Spleen (tissue), 13 donors: ENCODE measurements at places on chromosomes 16 and 17. TPM values are rescaled to one million over a fixed set of nuclear protein-coding genes. Genes with fewer than 3 reads are reported as not detected.
A peak's percentile ranks its signal among the peaks of the same experiment; 100 is the strongest.

KIF19 gene
- 13.3 TPM for polyA plus RNA-seq

NPIPB13 gene
- polyA plus RNA-seq, result 7.8 TPM

DNA sequence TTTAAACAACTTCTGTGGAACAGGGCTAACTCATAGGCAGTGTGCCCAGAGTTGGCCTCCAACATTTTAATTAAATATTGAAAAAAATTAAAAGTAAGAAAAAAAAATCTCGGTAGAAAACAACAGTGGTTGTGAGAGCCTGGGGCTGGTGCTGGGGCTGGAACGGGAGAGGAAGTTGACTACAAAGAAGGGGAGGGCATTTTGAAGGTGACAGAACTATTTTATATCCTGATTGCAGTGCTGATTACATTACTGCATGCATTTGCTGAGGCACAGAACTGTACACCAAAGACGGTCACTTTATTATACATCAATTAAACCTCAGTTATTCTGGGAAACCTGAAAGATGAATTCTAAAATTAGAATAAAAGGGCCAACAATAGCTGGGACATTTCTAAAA lies 142.5 kb downstream of the PARN start:
- no peak overlapping the region for H3K27ac ChIP-seq
- no peak for DNase-seq
- H3K36me3 ChIP-seq, result peaks cover 25% of the 10 kb centered on the region
- peaks cover 49% of the 10 kb centered on the region for H3K4me1 ChIP-seq

- no peaks in the 10 kb centered on the region for H3K27me3 ChIP-seq
- H3K36me3 ChIP-seq, result no peaks in the 10 kb centered on the region
- no peak overlapping the region for H3K27ac ChIP-seq
- no peaks in the 10 kb centered on the region for H3K4me1 ChIP-seq
- no peak overlapping the region for H3K4me3 ChIP-seq
These were observed 165.4 kb upstream of the CDH11 start for GRCh38 chr16:65287307-65287706.

DNA sequence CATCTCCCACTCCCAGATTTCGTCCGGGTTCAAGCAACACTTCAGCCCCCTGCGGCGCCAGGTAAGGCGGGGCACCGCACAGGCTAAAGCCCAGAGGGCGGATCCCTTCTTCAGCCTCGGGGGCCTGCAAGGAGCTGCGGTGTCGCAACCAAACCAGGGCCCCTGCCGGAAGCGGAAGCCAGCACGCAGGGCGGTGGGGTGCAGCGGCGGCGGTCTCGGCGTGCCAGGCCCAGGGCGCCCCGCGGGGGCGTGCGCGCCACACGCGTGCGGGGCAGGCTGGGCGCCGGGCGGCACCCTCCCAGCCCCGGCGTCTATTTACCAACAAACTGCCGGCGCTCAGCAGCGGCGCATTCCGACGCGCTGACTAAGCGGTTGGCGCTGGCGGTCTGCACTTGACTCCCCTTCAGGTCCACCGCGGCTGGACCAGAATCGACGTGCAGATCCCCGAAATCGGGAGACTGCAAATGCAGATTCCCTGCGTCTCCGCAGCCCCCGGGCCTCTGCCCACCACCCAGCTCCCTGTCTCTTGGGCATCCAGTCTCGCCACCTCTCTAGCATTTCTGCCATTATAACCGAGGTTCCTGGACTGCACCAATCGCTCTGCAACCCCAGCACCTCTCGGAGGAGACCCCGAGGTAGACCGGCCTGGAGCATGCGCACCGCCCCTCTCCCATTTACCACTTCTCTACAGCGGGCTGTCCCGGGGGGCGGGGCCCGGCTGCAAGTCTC lies 421 bp upstream of the DLX4 start:
- peak; percentile 92 for DNase-seq
- H3K4me3 ChIP-seq, result peak overlapping the region; percentile 56
- no peak overlapping the region for H3K27ac ChIP-seq
- H3K4me1 ChIP-seq, result peaks cover 77% of the 10 kb centered on the region

DNA sequence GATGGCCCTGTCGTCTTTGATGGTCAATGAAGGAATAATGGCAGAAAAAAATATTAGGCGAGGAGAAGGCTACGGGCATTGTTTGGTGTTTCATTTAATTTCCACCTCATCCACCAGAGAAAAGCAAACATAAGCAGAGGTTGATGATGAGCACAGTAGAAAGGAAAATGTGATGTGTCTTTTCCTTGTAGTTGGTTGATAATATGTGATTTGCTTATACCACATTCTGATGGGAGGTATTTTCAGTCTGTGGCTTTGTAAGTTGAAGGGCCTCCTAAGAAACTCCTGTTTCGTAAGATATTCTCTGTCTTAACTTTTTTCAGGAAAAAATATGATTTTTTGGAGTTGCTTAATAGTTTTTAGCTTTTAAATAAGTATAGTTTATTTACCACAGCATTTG lies 215.7 kb downstream of the PRKCA start:
- no peaks in the 10 kb centered on the region for H3K36me3 ChIP-seq
- H3K4me1 ChIP-seq, result no peaks in the 10 kb centered on the region
- no peaks in the 10 kb centered on the region for H3K27me3 ChIP-seq
- H3K4me3 ChIP-seq, result no peak overlapping the region
- no peak for DNase-seq
- H3K27ac ChIP-seq, result no peak overlapping the region

DNA sequence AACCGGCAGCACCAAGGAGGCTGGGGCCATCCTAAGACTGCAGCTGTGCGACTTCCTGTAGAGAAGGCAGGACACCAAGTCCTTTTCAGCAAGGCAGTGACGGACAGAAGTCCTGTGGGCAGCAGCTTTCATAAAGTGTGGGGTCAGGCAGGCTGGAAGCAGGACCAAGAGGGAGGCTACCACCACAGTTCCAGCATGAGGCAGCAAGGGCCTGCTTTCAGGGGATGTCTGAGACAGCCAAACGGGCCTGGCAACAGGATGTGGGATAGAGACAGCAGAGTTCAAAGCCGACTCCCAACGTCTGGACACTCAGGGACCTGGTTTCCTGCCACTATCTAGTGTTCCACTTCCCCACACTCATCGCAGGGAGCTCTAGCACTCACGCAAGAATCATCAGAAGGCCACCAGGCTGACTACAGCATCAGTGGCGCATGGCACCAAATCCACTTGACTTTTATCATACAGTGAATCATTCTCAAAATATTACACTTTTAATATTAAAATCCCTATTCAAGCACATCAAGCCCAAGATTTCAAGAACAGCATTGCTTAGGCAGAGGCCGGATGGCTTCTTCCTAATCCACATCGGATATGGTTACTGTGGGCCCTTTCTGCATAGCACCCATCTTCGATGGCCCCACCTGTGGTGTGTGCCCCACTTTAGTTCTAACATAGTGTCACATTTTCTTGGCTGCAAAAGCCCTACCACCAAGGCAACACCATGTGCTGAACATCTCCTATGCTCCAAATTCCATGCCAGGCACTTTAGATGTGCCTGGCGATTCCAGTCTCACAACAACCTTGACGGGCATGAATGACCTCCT lies 5.2 kb downstream of the USP7 start:
- peak overlapping the region; percentile 94 for H3K27ac ChIP-seq
- H3K4me3 ChIP-seq, result peak overlapping the region; percentile 14
- peaks cover 85% of the 10 kb centered on the region for H3K4me1 ChIP-seq
- no peaks in the 10 kb centered on the region for H3K27me3 ChIP-seq
- DNase-seq, result peak; percentile 79

GRCh38 chr17:80328634-80329380 lies 68.2 kb downstream of the RNF213 start:
- H3K27ac ChIP-seq, result no peak overlapping the region
- H3K36me3 ChIP-seq, result peaks cover 97% of the 10 kb centered on the region
- H3K4me1 ChIP-seq, result peaks cover 16% of the 10 kb centered on the region
- no peaks in the 10 kb centered on the region for H3K27me3 ChIP-seq

- H3K4me3 ChIP-seq, result no peak overlapping the region
- peaks cover 58% of the 10 kb centered on the region for H3K4me1 ChIP-seq
- peak overlapping the region; percentile 68 for H3K27ac ChIP-seq
- no peak for DNase-seq
- H3K36me3 ChIP-seq, result no peaks in the 10 kb centered on the region
These were observed 117.4 kb downstream of the HIC1 start for GRCh38 chr17:2172077-2172851.

DNA sequence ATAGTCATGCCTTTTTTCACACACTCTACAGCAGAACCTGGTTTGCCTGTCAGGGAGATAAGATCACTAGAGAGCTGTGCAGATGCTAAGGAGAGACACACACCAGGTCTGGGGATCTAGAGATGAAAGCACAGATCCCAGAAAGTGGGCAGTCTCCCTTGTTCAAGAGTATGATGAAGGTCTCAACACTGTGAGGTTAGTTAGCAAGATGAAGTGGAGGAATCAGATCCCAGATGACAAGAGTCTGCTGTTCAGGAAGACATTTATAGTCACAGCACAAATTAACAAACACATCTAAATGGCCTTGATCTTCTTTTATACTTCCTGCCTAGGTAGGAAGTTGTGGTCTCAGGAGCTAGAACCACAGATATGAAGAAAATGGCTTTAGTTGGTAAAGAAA lies 23.4 kb upstream of the SKAP1 start:
- H3K36me3 ChIP-seq, result no peaks in the 10 kb centered on the region
- H3K27me3 ChIP-seq, result peaks cover 38% of the 10 kb centered on the region
- H3K4me3 ChIP-seq, result no peak overlapping the region
- no peak for DNase-seq
- H3K4me1 ChIP-seq, result peaks cover 29% of the 10 kb centered on the region

DNA sequence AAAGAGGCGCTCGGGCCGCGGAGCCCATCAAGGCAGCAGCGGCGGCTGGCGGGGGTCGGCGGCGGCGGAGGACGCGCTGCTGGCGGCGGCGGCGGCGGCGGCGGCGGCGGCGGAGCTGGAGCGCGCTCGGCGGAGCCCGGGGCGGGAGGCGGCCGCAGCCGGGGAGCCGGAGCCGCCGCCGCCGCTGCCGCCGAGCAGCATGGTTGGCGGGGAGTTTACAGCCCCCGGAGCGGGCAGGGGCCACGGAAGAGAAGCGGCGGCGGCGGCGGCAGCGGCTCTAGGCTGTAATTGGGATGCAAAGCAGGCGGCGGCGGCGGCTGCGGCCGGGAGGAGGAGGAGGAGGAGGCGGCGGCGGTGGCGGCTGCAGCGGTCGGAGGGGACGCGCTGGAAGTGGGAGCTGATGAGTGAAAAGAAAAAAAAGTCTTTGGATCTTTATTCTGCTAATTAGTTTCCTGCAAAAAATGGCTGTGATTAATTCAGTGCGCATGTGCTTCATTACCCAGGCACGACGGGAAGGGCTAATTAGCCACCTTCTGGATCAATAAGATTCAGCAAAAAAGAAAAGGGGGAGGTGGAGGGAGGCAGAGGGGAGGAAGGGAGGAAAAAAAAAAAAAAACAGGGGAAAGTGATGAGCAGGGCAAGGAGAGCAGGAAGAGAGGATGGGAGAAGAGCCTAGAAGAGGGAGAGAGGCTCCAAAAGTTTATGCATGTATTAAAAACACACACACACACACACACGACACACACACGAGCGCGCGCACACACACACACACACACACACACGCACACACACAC lies 10.9 kb upstream of the ZFHX3 start:
- H3K36me3 ChIP-seq, result no peaks in the 10 kb centered on the region
- peaks cover 16% of the 10 kb centered on the region for H3K4me1 ChIP-seq
- peak; percentile 86 for DNase-seq
- H3K27ac ChIP-seq, result peak overlapping the region; percentile 83
